Testis (tissue), 5 donors: ENCODE measurements at places on chromosomes 3 and 15. TPM values are rescaled to one million over a fixed set of nuclear protein-coding genes. Genes with fewer than 3 reads are reported as not detected.

DNA sequence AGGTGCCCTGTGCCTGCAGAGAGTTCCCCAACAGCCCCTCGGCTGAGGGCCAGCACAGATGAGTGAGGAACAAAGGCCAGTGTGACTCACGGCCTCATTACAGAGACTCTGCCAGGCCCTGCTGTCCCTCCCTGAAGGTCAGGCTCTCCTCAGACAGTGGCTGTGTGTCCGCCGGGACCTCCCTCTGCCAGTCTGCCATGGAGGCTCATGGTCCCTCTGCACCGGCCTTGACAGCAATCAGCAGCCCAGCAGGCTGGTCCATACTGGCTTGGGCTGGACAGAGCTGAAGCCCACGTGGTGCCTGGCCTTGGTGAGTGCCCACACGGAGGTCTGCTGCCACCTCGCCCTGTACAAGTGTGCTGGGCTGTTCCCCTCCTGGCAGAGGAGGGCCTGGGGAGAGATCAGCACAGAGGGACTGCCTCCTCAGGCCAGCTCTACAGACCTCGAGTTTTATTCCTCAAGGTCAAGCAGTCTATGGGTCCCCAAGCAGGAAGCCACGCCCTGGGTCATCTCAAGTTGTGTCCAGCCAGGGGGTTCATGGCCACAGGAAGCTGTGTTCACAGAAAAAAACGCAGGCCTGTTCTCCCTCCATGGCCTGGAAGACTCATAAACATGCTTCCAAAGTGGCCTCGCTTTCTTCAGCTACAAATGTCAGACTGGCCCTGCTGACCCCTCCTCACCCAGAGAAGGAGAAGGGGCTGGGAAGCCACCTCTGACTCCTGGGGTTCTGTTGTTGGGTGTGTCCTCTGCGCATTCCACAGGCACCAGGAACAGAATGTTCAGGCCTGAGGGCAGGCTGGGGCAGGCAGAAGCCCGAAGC, 27.0 kb downstream of the SLC41A3 start:
- peak; percentile 91 for DNase-seq

- no peak for DNase-seq
These were observed 43.7 kb upstream of the ADPGK start for GRCh38 chr15:72827226-72827625.

- no peak for DNase-seq
These were observed 6.3 kb upstream of the BHLHE40 start for GRCh38 chr3:4972652-4973643.

RTP4 gene
- 1.4 TPM for total RNA-seq

- DNase-seq: no peak
These were observed 597 bp downstream of the P2RY12 start for GRCh38 chr3:151383956-151384355.

SLC15A2 gene
- total RNA-seq: 13.8 TPM

DNA sequence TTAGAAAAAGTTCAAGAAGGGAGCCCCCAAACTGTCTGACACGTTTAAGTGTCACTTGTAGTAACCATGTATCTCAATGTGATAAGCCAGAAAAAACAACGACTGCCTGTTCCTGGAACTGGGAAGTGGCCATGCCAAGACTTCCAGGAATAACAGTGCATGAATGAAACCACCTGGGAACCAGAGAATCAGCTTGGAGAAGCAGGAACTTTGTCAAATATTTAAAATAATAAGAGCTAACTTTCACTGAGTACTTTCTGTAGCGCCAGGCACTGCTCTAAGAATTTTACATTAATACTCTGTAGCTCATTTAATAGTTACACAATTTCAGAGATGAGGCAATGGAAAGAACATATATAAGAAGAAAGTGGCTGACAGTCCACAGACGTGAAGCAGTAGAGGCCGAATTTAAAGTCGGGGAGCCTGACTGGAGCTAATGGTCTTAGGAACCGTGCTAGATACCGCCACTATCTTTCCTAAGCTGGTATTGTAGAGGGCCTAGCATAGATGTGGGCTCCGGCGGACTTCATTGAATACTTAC, 876 bp downstream of the PLSCR1 start:
- peak; percentile 54 for DNase-seq

ITIH4 gene
- 16.8 TPM for total RNA-seq
